Stromal cell of bone marrow (primary cell): ENCODE measurements at places on chromosomes 3 and 15.

GRCh38 chr3:30166535-30166934, 439.9 kb upstream of the TGFBR2 start:
- DNase-seq: no peak

GRCh38 chr15:37217567-37217966, 117.2 kb upstream of the MEIS2 start:
- no peak for DNase-seq

DNA sequence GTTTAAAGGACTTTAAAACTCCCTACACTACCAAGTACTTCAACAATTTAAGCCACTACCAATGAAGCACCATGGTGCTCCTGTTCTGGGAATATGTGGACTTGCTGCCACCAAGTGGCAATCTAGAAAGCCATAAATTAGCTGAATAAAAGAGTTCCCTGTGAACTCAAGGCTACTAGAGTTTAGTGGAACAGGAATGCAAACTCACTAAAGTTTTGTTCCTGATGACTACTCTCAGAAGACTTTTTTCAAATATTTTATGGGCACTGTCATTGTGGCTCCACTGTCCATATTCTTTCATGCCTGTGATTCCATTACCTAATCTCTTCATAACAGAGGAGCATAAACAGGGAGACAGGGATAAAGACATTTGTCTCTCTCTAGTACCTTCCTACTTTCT, 63.9 kb downstream of the TMCC1 start:
- DNase-seq: peak; percentile 86

DNA sequence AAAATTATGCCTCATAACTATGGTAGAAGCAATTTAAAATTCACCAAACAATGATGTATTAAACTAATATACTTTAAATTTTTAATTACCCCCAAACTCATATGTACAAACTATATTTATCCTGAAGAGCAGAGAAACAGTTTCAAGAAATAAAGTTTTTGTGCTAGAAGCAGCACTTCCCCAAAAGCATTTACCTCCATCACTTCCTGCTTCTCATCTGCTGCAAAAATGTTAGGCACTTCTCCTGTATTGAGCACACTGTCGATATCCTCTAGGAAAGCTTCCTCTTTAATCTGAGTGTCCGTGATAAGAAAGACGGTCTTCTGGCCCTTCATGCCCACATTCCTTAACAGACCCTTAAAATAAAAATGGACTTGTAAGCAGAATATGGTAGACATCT, 101.5 kb upstream of the ASB14 start:
- no peak for DNase-seq

- no peak for DNase-seq
Measured at GRCh38 chr15:69296606-69297005, 2.1 kb upstream of the PAQR5 start.
